ENCODE measurements at places on chromosomes 1 and 21.
A peak's percentile ranks its signal among the peaks of the same experiment; 100 is the strongest.

DNA sequence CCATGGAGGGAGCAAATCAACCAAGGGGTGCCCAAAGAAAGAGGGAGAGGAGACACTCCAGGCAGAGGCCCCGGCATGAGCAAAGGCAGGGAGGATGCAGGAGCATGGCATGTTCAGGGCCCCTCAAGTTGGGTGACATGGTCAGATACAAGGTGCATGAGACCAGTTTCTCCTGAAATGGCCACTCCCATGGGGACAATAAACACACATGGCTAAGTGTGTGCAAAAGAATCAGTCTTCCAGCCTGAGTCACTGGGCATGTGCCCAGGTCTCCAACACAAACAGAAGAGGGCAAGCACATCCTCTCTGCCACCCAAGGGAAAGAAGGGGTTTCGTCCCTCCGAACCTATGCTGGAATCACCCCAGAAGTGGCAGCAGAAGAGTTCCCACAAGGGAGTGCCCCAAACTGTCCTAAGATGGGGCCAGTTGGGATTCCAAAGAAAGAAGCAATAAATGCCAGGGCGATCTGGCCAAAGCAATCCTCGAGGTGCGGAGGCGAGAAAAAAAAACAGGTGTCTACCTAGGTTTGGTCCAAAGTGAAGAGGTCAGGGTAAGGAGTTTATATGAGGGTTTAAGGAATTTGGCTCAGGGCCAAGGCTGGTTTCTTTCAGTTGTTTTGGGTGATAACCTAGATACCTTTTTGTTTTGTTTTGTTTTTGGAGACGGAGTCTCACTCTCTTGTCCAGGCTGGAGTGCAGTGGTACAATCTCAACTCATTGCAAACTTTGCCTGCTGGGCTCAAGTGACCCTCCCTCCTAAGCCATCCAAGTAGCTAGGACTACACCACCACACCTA is 13.2 kb downstream of the CASP9 start:
- no peak for DNase-seq

GRCh38 chr1:72724951-72725861 is 442.9 kb upstream of the NEGR1 start:
- DNase-seq = no peak

GRCh38 chr1:15540186-15540585 is 13.5 kb downstream of the DNAJC16 start:
- DNase-seq = no peak

- DNase-seq = no peak
These were observed 12.4 kb upstream of the ADGRB2 start for GRCh38 chr1:31776516-31776915.

DNA sequence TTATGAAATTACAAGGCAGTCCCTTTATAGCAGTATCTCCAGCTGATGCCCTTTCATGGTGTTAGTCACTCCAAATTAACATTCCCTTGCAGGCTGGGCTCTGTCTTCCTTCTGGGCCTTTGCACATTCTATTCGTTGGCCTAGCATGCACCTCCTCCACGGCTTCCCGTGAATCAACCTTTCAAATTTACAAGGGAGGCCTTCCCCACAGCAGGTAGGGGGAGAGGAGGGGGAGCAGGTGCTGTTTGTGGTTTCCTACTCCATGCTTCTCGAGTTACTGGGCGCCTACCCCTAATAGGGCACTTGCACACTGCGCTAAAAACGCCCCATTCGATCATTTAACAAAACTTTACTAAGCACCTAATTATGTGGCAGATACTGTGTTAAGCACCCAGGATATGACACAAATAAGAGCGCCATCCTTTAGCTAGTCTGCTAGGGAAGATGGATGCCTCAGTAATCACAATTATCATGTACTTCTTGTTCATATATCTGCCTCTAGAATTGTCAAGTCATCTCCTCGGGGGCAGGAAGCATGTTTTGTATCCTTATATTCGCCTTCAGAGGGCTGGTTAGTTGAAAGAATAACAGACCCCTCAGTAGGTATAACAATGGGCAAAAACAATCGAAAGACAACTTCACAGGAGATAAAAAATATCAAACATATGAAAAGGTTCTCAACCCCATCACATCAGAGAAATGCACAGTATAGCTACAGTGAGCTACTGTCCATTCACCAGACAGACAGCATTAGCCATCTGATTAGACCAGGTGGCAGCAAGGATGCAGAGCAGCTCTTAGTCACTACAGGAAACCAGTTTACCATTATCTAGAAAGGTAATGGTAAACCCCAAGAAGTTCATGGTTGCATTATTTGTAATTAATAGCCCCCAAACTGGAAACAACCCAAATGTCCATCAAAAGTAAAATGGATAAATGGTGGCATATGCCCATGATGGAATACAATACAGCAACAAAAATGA is 1.7 kb upstream of the ADAR start:
- peak; percentile 52 for DNase-seq

GRCh38 chr21:27429710-27430341 is 462.9 kb upstream of the ADAMTS5 start:
- DNase-seq = no peak

- DNase-seq = no peak
These were observed 16.3 kb downstream of the ATG4C start for GRCh38 chr1:62800281-62800680.

- no peak for DNase-seq
These were observed 21.6 kb upstream of the TRAF5 start for GRCh38 chr1:211305044-211305443.

GRCh38 chr1:88612773-88613172 is 71.3 kb upstream of the PKN2 start:
- DNase-seq = no peak

All from activated T-cell treated with anti-CD3 and anti-CD28 coated beads, Interleukin-2, amount 50 U/mL, for 1 hour (primary cell).